OCI-M1 (cell line): ENCODE measurements at places on chromosomes 5 and 9.

DNA sequence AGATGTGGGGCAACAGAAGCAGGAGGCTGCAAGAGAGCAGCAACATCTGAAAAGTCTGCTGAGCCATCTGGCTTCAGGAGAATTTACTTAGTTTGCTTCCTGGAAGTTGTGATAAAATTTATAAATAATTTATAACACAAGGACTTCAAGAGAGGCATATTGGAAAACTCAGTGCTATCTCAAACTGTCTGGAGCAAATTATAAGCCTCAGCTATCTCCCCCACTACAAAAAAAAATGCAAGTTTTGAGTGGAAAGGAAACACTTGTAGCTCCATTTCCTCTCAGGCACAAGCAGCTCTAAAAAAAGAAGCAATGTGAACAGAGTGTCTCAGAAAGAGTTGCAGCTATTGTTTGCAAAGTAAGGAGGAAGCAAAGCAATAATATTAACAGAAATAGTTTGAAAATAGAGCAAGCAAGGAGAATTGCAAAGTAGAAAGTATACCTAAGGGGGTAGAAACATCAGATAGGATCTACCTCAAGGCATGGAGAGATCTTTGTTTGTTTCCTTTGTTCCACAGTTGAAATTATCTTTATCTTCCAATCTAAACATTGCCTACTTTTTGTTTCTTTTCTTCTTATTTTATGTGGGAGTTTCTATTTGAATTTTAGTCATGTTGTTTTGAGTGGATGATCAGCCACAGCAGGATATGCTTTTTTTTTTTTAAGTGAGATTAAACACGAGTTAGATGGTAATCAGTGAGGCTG is 55.9 kb upstream of the IL6ST start:
- peak; percentile 9 for DNase-seq

GRCh38 chr5:137146402-137146890 is 352.7 kb downstream of the SPOCK1 start:
- no peak for DNase-seq

DNA sequence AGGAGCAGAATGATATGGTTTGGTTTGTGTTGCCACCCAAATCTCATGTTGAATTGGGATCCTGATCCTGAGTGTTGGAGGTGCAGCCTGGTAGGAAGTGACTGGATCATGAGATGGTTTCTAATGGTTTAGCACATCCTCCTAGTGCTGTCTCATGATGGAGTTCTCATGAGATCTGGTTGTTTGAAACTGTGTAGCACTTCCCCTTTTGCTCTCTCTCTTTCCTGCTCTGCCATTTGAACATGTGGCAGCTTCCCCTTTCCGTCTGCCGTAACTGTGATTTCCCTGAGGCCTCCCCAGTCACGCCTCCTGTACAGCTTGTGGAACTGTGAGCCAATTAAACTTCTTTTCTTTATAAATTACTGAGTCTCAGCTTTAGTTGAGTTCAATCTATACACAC is 756.8 kb upstream of the CDH6 start:
- peak; percentile 88 for DNase-seq

- no peak for DNase-seq
These were observed 40.4 kb upstream of the MACIR start for GRCh38 chr5:103218164-103218563.

- no peak for DNase-seq
These were observed 73.9 kb downstream of the GPBP1 start for GRCh38 chr5:57247765-57248164.

GRCh38 chr5:80622756-80623155 is 31.7 kb upstream of the MSH3 start:
- DNase-seq: no peak

GRCh38 chr5:1007221-1007680 is 1.4 kb upstream of the NKD2 start:
- DNase-seq: no peak

GRCh38 chr9:26956860-26957233 is 635 bp downstream of the IFT74 start:
- DNase-seq: no peak

GRCh38 chr9:79208791-79209396 is 362.9 kb upstream of the TLE4 start:
- no peak for DNase-seq

- DNase-seq: no peak
These were observed 198.3 kb upstream of the TBC1D2 start for GRCh38 chr9:98453589-98454311.

DNA sequence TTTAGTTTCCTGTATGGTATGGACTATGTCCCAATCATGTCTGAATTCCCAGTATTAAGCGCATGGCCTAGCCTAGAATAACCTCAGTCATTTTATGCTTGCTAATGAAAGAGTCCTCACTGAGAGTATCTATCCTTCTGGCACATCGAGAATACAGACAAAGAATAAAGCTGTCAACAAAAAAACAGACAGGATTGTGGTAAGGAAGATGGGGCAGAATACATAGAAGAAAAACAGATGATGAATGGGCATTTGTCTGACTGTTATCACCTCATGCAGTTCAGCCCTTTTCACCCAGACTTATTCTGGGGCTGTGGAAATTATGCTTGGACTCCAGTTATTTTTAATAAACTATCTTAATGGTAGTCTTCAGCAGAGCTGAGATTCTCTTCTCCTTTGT is 363.8 kb upstream of the TNC start:
- DNase-seq: no peak

DNA sequence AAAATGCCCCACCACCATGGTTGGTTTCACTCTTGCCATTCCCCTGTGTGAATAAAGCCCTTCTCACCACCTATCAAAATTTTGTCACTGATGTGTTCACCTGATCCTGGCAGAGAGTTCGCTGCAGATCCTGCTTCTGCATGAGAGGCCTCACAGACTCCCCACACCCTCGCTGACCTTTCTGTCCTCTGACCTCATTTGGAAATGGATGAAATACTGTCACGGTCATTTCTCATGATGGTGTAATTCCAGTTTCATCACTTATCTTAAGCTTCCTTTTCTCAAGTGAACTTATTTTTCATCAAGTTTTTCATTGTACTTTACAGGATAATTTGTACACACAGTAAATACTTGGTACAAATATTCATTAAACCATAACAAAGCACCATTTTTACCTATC is 131.3 kb downstream of the FRMD3 start:
- peak; percentile 3 for DNase-seq

GRCh38 chr5:6567835-6568234 is 65.0 kb downstream of the NSUN2 start:
- DNase-seq: no peak

DNA sequence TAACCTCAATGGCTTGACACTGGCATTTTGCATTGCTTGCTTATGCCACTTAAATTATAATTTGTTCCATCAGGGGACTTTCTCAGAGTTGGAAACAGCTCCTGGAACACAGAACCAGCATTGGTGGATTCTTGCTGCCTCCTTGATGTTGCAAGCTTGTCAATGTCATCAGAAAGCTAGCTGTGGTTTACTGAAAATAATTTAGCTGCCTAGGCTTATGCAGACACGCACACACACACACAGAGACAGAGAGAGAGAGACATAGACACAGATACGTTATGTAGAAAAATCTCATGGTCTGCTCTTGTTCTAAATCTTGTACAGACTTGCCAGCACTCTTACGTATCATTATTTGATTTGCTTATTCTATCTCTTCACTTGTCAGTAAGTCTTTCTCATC is 78.0 kb downstream of the HMHB1 start:
- DNase-seq: no peak

DNA sequence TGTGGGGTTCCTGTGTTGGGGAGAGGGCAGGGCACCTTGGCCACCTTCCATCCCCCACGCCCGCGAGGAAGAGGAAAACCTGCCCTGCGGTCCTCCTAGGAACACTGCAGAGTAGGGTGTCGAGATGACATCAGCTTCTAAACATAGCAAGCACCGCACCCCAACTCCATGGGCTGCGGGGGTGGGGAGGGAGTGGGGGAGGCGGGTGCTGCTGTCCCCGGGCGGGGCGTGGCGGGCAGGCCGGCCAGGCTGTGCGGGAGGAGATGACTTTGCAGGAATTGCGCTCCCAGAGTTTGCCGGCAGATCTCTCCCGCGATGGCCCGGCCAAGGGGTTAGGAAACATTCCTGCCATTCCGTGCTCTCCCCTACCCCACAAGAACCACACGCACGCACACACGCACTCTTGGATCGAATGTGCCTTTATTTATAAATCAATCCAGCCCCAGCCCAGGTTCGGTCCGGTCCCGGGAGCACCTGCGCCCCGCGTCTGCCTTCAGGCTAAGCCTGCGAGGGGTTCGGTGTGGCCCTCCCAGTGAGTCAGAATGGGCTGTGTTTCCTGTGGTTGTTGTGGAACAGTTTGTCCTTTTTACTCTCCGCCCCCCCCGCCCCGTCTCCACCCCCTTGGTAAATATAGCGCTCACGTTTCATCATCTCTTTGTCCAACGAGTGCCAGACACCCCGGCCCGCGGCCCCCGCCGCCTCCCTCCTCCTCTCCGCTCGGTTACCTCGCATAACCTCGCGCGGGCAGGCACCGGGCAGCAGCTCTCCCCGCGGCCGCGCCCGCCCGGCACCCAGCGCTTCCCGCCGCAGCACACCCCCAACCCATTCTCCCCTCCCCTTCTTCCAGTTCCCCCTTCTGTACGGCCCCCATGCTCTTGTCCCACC is 5.3 kb upstream of the KLF9 start:
- peak; percentile 95 for DNase-seq

GRCh38 chr5:14234204-14234603 is 91.1 kb downstream of the TRIO start:
- DNase-seq: no peak

GRCh38 chr5:61020415-61020814 is 75.4 kb downstream of the NDUFAF2 start:
- no peak for DNase-seq

DNA sequence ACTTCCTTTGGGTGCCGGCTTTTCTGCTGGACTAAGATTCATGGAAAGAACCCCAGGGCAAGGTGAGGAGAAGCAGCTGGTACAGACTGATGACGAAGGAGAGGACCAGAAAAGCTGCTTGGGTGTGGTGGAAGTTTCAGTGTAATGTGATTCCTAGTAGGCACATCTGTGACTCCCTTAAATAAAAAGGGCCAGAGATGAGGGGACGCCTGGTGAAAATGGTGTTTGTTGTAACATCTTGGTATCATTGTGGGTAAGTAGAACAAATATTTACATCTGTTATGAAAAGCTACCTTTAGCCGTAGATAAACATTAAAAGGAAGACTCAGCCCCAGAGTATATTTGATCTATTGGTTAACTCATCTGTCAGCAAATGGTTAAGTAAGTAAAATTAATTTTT is 33.8 kb downstream of the OTULINL start:
- no peak for DNase-seq

- no peak for DNase-seq
These were observed 21.2 kb downstream of the TRIM14 start for GRCh38 chr9:98097836-98098235.

DNA sequence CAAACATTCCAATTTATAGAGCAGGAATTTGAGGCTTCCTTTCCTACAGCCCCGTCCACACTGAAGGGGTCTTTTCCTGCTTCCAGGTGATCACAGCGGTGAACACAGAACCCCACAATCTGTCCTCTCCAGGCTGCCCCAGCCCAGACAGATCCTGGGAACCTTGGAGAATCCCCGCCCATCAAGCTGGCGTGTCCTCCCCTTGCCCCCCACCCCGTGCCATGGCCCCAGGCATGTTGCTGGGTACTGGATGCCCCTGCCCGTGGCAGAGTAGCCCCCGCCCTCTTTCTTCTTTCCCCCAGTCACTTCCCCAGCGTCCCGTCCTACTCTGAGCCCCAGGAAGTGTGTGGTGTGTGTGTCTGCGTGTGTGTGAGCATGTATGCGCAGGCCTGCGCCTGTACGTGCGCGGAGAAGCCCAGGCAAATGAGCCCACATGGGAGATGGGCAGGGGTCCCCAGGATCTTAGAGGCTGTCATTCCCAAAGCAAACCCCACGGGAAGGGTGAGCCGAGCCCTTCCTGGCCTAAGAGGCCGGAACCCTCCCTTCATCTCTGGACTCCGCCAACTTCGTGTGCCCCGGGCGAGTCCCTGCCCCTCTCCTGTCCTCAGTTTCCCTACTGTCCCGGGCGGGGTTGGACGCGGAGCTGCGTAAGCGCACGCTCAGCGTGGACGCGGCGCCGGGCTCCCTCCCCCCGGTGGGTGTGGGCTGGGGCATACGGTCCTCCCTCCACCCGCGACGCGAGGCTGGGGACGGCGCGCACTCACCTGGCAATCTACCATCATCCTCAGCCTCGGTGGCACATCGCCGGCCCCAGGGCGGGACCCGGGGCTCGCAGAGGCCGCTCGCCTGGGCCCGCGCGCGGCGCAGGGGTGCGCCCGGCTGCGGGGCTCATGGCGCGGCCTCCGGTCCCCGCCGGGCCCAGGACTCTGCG is 15.2 kb downstream of the GBGT1 start:
- peak; percentile 62 for DNase-seq

DNA sequence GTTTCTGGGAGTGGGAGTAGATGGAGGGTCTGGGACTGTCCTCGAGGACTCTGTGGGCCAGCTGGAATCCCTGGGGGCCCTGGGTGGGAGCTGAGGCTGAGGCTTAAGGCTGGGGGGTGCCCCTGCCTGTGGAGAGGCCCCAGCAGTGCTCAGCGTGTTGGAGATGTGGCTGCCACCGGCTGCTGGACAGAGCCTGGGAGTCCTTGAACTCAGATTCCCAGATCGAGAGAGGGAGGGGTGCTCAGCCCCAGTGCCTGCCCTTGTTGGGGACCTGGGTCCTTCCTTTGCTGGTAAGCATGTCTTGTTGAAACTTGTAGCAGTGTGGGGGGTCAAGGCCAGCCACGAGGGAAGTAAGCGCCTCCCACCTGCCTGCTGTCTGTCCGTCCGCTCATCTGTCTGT is 10.7 kb downstream of the RXRA start:
- DNase-seq: no peak
